ENCODE measurements at places on chromosomes 2 and 18. TPM values are rescaled to one million over a fixed set of nuclear protein-coding genes. Genes with fewer than 3 reads are reported as not detected.
A peak's percentile ranks its signal among the peaks of the same experiment; 100 is the strongest.

DNA sequence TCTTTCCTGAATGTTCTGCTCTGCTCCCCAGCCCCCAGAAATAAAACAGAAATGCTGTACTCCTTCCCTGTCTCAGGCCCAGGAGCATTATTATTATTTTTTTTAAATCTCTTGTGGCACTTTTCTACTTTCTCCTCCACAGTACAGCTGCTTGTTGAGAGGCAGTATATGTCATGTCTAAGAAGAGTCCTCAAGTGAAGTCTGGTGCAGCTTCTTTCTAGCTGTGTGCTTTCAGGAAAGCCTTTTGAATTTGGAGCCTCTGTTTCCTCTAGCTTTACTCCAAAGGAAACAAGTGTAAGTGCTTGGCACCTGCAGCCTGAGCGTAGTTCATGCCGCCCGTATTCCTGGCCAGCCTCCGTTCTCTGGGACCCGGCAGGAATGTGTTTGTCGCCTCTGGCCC, 22.4 kb downstream of the AGAP1 start:
- DNase-seq, result no peak

GRCh38 chr2:236505648-236506047, 64.0 kb upstream of the ACKR3 start:
- DNase-seq, result no peak

DNA sequence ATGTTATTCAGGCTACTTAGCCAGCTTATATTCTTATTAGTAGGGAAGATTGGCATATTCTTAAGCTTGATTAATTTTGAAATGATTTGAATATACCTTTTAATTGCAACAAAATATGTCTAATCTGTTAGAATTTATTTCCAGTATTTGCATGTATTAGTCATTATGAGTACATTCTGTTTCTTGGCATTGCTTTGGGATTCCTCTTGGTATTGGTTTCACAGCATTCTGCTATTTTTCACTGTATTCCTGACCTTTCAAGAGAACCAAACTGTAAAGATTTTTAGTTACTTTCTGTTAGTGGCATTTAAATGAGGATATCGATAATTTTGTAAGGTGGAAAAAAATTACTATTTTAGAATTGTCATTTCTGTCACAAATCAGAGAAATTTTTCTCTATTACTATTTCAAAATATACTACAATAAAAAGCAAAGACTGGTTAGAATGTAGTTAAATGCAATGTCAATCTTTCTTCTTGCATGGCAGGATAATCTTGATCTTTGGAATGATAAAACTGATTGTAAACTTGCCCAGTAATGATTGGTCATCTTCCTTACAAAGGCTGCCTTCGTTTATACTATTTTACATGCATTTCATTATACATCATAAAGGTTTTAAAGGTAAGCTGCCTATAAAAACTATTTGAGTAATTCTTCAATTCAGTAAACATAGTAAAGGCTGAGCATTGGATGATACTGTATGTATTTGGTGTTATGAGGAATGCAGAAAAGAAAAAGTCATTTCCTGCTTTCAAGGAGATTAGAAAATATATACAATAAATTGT, 86.1 kb downstream of the SLC4A10 start:
- peak; percentile 9 for DNase-seq

DNA sequence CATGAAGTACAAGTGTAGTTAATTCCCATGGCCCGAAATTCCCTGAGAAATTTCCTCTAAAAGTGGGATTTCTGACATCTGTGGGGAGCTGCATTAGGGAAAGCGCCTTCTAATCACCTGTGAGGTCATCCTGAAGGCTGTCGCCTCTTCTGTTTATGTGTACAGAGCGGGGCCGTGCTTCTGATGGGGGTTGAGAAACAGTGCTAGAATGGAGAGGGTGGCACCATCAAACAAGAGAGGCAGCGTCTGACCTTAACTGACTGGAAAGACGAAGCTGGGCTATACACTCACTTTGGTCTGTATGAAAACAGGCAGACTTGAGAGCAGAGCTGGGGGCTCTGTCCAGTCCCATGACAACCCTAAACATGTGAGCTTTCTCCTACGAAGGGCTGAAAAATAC, 44.2 kb upstream of the DNMT3A start:
- no peak for DNase-seq

C2orf80 gene
- not detected for polyA plus RNA-seq
